Amniotic epithelial cell (primary cell): ENCODE measurements at places on chromosomes 1 and 21.

DNA sequence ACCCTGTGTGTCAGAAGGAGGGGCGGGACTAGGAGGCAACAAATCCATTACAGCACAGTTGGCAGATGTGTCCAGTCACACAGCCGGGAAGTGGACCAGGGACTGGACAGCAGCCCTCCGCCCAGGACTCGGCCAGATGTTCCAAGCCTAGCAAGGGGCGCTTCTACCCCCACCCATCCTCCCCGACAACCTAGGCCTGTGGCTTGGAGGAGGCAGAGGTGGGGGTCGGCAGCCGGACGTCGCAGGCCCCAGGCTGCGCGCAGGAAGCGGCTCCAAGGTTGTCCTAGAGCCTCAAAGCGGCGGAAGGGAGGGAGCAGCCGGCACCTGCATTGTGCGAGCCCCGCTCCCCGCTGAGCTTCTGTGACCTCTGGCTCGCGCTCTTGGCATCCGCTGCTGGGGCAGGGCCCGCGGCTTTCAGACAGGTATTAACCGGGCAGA, 20.6 kb upstream of the MYCL start:
- no peak for DNase-seq

- DNase-seq, result no peak
These were observed 764.8 kb downstream of the ADGRL2 start for GRCh38 chr1:82565546-82565945.

- peak; percentile 57 for DNase-seq
These were observed 6.7 kb downstream of the IL20 start for GRCh38 chr1:206872139-206872538.

DNA sequence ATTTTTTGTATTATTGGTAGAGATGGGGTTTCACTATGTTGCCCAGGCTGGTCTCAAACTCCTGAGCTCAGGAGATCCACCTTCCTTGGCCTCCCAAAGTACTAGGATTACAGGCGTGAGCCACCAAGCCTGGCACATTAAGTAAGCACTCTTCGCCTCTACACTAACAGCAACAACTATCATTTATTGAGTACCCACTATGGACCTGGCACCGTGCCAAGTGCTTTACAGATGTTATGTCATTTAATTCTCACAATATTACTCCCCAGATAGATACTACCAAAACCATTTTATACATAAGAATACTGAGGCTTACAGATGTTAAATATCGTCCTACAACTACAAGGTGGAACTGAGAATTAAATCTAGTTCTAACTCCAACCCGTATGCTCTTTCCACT, 50.1 kb downstream of the TUT4 start:
- no peak for DNase-seq

DNA sequence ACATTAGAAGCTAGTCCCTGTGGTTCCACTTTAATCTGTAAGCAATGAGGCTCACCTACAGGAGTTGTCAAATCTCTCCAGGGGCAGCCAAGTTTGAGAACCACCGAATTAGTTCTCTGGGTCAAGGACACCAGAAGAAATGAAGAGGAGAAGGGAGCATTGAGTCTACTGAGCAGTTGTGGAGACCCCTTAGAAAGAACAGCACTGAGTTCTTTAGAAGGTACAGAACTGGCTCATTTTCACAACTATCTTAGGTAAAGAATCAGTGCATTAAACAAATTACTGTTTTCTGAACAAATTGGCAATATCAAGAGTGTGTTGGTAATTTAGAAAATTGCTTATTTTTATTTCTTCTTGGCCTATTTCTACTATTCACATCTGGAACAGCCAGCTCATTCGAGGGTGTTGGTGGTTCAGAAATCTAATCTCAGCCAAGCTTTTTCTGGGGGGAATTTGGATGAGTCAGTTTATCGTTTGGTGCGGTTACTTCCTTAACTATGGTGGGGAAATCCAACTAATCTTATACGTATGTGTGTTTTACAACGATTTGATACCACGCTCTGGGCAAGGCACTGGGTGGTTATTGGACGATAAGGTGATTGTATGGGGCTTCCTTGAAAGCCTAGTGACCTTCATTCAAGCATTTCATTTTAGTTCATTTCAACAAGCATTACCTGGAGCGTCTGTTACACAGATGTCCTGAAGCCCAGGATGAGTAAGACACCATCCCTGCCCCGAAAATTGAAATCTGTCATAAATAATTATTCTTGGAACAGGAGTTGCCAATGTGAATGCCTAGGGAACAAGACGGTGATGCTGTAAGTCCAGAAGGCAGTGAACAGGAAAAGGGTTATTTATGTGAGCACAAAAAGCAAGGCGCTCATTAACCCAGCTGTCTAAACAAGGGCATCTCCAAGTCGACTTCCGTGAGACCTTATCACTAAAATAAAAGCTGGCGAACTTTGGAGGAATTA, 52.0 kb upstream of the TMPRSS2 start:
- DNase-seq, result peak; percentile 73

DNA sequence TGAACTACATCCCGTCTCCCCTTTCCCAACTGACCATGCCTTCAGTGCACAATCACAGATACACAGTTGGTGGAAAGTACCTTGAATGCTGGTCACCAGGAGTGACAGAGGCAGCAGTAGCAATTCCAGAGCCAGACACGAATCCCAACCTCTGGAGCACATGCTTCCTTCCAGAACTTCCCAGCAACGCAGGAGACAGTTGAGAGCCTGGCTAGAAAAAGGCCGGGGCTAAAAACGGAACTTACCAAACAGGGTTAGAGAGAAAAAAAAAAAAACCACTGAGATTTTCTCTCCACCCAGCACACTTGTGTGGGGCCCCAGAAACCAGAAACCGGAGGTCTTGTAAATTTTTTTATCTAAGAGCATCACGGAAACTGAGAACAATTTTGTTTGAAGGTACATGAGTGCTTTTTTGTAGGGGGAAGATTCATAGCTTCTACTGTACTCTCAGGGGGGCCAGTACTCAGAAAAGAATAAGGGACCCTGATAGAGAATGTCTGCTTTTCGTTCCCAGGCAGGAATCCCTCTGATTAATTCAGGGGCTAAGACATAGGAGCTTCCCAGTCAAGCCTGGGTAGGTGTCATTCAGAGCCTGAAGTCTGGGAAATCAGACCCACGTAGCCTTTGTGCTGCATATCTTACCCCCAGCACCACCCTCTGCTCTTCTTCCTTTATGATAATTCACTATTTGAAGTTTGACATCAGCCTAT, at the start of gene CD48:
CD48 (minus strand) TSS at position 221 of the 710 bp plus-strand sequence; CDS start at position 162, 59 bp downstream.
- no peak for DNase-seq

DNA sequence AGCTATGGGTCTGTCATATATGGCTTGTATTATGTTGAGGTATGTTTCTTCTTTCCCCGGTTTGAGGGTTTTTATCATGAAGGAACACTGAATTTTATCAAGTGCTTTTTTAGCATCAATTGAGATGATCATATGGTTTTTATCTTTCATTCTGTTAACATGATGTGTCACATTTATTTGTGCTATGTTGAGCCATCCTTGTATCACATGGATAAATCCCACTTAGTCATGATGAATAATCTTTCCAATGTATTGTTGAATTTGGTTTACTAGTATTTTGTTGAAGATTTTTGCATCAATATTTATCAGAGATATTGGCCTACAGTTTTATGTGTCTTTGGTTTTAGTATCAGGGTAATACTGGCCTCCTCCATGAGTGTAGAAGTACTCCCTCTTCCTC, 61.7 kb downstream of the GPR137B start:
- DNase-seq, result peak; percentile 6

DNA sequence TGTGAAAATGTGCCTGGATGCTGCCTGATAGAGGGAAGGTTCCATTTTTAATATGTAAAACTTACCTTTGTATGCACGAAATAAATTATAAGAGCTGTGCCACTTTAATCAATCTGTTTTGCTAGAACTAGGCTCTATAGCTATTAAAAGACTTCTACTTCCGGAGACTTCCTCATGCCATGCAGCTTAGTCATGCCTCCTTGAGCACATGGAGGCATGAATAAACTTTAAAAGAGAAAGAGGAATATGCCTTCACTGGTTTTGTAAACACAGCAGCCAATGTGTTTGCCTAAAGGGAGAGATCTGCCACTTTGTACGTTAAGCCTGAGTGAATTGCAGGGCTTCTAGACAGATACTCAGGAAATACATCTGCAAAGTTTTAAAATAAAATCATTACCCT, 604.6 kb downstream of the LRRIQ3 start:
- DNase-seq, result peak; percentile 3

DNA sequence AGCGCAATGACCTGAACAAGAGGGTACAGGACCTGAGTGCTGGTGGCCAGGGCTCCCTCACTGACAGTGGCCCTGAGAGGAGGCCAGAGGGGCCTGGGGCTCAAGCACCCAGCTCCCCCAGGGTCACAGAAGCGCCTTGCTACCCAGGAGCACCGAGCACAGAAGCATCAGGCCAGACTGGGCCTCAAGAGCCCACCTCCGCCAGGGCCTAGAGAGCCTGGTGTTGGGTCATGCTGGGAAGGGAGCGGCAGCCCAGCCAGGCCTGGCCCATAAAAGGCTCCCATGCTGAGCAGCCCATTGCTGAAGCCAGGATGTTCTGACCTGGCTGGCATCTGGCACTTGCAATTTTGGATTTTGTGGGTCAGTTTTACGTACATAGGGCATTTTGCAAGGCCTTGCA, 5.4 kb upstream of the CCDC28B start:
- no peak for DNase-seq

DNA sequence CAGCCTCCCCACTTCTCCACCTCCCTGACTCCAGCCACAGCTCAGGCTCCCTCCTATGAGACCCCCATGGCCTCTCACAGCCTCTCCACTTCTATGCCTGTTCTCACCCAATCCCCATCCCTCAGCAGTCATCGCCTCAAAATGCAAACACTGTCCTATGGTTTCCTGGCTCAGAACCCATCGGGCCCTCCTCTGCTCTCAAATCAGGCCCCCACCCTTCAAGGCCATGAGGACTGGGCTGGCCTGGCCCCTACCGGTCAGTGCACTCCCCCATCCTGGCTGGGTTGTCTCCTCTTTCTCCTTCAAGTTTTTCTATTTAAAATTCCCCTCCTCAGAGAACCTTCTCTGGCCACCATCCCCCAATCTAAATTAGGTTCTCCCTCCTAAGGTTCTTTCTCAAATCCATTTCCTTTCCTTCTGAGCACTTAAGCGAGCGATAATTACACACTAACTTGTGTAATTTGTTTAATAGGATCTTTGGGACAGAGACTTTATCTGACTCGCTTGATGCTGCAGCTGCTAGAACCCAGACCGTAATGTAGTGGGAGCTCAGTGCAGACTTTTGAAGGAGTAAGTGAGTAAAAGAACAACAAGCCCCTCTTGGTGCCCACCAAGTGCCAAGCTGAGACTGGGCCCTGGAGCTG, 347.2 kb downstream of the MATN1 start:
- no peak for DNase-seq

DNA sequence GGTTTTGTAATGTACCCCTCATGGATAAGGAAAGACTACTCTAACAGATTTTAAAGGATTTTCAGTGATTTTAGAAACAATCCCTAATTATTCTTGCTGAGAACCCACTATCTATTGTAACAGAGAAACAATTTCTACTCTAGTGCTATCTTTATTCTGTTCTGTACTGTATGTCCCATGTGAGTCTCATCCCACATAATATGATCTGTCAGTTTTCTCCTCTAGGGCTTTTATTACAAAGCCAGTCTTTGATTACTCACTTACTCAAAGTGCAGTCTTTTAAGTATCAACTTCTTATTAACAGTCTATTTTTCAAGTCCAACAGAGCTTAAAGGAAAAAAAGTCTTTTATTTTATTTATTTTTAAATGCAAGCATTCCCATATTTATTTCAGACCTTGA, 54.8 kb downstream of the CTH start:
- no peak for DNase-seq

DNA sequence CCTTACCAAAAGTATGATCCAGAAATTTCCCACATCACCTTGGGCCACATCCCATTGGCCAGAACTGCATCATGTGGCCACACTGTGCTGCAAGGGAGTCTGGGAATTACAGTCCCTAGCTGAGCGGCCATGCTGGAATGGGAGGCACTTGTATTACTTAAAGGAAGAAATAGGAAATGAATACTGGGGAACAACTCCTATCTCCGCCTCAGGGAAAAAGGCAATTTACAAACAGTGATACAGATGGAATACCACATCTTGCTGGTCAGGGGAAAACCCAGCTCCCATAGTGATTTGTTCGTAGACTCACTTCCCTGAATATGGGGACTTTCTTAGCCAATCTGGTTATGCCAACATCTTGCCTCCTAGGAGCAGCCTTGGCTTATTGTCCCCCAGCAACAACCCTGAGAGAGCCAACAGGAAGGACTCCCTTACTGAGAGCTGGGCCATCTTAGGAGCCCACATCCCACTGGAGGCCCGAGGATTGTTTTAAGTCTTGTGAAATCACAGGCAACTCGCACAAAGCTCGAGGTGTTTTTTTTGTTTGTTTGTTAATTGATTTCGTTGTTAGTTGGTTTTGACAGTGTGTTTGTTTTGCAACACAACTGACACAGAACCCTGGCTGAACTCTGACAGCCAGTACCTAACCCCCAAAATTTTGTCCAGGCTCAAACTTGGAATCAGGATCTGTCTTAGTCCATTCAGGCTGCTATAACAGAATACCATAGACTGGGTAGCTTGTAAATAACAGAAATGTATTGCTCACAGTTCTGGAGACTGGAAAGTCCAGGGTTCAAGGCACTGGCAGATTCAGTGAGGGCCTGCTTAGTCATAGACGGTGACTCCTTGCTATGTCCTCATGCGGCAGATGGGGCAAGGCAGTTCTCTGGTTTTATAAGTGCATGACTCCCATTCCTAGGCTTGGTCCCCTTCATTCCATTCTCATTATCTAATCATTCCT, 14.9 kb downstream of the CDA start:
- DNase-seq, result peak; percentile 93

DNA sequence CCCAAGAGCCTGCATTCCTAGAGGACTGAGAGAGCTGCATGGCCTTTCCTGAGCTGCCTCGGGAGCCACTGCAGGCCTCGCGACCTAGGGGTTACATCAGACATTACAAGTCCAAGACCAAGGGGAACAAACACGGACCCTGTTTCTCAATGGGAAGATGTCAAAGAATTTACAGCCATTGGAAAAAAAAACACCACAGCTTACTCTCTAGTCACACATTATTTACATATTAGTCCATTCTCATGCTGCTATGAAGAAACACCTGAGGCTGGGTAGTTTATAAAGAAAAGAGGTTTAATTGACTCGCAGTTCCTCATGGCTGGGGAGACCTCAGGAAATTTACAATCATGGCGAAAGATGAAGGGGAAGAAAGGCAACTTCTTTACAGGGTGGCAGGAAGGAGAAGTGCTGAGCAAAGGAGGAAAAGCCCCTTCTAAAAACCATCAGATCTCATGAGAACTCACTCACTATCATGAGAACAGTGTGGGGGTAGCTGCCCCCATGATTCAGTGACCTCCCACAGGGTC, 8.4 kb upstream of the PRMT2 start:
- no peak for DNase-seq

GRCh38 chr1:26744075-26744959, 43.4 kb upstream of the PIGV start:
- peak; percentile 94 for DNase-seq

- no peak for DNase-seq
These were observed 15.4 kb downstream of the TMED5 start for GRCh38 chr1:93164816-93165215.

DNA sequence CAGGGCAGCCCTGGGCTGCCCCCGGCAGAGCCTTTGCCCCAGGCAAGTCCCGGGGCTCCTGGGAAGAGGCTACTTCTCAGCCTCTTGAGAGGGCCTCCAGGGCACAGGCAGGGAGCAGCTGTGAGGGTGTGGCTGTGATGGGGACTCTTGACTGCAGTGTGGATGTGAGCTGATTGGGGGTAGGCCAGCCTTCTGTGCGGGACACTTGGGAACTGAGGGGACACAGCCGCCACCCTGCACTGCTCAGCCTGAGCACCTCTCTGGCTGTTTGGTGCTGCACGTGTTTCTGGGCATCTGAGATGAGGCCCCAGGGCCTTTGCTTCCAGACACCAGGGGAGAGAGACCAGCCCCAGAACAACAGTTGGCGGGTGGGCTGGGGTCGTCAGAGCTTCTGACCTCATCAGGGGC, 62.1 kb downstream of the SKI start:
- no peak for DNase-seq
